Myocyte (in vitro differentiated cells): ENCODE measurements at places on chromosomes 16 and 17.

- no peak for DNase-seq
Observed at GRCh38 chr16:86378128-86378527, 132.2 kb upstream of the FOXF1 start.

DNA sequence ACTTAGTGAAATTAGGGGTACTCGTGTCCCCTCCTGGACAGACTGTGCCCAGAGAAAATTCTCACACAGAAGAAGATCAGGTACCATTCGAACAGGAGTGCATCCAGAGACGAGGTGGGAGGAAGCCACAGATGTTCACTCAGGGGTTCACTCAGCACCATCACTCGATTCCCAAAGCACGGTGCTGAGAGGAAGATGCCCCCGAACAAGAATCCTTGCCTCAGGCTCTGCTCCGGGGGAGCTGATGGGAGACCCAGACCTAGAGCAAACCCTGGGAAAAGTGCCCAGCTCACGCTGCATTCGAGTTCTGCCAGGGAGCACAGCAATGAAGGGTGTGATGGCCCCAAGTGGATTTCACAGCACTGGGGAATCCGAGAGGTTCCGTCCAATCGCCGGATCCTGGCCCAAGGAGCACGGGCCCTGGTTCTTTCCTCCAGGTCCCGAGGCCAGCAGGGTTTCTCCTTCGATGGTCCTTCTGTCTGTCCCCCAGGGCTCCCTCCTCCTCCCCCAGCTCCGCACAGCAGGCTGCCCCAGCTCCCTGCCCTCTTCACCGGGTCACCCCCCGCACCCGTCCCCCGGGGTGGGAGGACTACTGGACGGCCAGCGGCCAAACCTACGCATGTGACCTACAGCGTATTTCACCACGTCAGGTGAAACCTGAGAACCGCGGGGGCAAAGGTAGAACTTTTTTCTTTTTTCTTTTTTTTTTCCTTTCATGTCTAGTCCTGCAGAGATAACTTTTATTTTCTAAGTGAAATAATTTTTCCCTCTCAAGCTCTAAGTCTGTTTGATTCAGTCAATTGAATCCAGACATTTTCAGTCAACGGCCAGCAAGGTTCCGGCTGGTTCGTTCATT is 10.2 kb upstream of the UBE2I start:
- DNase-seq = no peak

DNA sequence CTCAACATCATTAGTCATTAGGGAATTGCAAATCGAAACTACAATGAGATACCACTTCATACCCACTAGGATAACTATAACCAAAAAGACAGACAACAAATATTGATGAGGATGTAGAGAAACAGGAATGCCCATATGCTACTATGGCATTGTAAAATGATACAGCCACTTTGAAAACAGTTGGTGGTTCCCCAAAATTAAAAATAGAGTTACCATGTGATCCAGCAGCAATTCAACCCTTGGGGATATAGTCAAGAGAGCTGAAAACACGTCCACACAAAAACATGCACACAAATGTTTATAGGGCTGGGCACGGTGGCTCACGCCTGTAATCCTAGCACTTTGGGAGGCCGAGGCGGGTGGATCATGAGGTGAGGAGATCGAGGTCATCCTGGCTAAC is 10.0 kb upstream of the PECAM1 start:
- DNase-seq = peak; percentile 30

GRCh38 chr17:3750926-3751325 is 27.2 kb downstream of the HASPIN start:
- DNase-seq = no peak

GRCh38 chr16:55471448-55472097 is 7.4 kb upstream of the MMP2 start:
- peak; percentile 53 for DNase-seq

- DNase-seq = no peak
Observed at GRCh38 chr16:77353587-77354263, 81.1 kb downstream of the ADAMTS18 start.

GRCh38 chr16:8530752-8531384 is 59.4 kb downstream of the TMEM114 start:
- no peak for DNase-seq

DNA sequence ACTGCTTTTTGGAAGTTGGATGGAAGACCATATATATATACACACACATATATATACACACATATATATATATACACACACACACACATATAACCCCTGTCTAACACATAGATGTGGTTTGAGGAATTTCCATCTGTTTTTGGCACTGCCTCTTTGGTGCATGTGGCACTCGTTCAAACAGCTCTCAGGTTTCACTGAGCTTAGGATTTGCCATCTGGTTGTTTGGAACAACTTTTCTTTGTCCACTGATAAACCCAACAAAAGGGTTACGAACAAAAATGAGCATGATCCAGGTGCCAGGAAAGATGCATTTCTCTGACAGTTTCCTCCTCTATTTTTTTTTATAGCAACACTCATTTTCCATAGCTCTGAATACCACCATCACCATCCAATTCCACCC is 14.6 kb upstream of the KCNJ16 start:
- peak; percentile 68 for DNase-seq

GRCh38 chr17:15273141-15273793 is 8.1 kb upstream of the PMP22 start:
- peak; percentile 91 for DNase-seq

- no peak for DNase-seq
Observed at GRCh38 chr17:53273126-53273525, 549.6 kb upstream of the KIF2B start.

DNA sequence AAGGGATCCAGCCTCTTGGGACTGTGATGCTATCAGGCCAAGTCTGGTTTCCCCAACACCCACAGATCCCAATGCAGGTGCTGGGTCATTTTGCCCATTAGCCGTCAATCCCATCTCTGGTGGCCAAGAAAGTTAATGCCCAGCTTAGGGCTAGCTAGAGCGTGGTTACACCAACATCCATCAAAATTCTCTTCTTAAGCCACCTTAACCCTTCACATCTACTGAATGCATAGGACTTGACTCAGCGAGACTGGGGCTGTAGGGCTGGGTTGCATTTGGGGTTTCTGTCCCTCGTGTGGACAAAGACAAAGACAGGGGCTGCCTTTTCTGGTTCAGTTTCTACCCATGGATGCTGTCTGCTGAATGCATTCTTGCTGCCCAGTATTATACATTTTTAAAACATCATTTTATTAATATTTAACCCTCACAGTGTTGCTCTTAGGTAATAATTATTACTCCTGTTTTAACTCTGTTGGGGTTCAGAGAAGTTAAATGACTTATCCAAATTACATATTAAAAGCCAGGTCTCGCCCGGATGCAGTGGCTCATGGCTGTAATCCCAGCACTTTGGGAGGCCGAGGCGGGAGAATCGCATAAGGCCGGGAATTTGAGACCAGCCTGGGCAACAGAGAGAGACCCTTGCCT is 141.1 kb upstream of the NOL11 start:
- no peak for DNase-seq

GRCh38 chr16:75341564-75342307 is 90.3 kb upstream of the BCAR1 start:
- peak; percentile 38 for DNase-seq

DNA sequence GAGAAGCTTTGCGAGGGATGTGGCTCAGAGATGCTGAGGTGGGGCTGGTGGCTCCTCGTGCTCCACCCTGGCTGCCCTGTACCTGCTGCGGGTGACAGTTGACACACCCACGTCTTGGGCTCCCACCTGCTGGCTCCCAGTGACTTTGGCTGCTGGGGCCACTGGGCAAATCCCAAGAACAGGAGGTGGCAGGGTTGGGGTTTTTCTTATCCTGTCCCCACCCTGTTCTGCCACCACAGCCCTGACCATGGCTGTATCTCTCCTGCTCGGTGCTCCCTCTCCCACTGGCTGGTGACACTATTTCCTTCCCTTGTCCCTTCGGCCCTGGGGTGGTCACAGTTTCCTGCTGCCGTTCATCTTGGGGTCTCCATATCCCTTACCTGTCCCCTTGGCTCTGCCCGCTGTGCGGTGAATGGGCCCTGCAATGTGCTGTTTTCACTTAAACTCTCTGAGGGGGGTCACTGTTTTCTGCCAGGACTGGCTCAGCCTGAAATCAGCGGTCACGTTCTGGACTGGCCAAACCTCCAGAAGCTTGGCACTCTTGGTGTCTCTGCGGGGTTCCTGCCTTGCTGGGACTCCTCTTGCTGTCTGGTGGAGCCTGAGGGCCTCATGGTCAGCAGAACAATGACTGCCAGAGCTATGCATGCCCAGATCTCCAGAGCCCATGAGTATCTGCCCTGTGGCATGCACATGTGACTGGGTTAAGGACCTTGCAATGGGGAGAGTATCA is 144.2 kb downstream of the IRF8 start:
- DNase-seq = no peak

- peak; percentile 19 for DNase-seq
Observed at GRCh38 chr16:16099320-16099719, 124.0 kb downstream of the ABCC6 start.

GRCh38 chr17:62628831-62629555 is 1.5 kb downstream of the MRC2 start:
- peak; percentile 53 for DNase-seq

- DNase-seq = no peak
Observed at GRCh38 chr16:13906168-13907089, 13.5 kb upstream of the ERCC4 start.

DNA sequence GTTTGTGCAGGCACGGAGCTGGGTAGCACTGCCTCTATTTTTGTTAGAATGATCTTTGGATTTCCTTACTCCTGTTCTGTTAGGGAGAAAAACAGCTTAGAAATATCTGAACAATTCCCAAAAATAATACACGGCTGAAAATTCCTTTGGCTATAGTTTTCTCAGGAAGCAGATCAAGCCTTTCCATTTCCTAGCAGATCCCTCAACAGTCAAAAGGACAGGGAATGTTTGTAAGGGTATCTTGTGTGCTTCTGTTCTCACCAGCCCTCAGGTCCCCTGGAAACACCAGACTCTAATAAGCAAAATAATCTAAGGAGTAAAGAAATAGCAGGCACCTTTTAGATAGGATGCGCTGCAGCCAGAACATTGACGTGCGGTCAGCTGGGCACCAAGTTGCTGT is 30.5 kb upstream of the WSB1 start:
- no peak for DNase-seq
